ENCODE measurements at places on chromosomes 5 and 9.

DNA sequence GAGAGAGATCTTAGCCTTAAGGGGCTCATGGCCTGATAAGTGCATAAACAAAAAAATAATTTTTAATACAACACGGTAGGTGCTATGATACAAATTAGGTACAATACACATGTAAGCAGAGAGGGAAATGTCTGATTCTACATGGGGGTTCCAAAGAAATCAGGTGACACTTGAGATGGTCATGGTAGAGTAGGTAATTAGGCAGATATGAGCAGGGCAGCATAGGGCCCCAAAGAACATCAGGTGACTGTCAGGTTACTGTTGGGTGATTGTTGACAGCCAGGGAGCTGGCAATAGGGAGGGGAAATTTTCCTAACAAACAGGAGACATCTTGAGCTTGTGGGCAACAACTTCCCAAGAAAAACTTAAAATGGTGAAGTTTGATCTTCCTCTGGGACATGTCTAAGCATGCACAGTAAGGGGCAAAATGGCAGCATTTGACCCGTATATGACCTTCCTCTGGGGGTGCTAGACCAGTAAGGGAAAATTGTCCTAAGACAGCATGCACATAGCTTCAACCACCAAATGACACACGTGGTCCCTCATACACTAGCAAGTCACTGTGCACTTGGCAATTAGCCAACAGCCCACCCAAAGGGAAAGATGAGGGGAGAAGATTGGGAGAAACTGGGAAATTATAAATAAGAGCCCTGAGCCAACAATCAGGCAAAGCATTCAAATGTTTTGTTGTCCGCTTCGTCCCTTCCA is 37.3 kb upstream of the TENT4A start:
- no peak for DNase-seq

DNA sequence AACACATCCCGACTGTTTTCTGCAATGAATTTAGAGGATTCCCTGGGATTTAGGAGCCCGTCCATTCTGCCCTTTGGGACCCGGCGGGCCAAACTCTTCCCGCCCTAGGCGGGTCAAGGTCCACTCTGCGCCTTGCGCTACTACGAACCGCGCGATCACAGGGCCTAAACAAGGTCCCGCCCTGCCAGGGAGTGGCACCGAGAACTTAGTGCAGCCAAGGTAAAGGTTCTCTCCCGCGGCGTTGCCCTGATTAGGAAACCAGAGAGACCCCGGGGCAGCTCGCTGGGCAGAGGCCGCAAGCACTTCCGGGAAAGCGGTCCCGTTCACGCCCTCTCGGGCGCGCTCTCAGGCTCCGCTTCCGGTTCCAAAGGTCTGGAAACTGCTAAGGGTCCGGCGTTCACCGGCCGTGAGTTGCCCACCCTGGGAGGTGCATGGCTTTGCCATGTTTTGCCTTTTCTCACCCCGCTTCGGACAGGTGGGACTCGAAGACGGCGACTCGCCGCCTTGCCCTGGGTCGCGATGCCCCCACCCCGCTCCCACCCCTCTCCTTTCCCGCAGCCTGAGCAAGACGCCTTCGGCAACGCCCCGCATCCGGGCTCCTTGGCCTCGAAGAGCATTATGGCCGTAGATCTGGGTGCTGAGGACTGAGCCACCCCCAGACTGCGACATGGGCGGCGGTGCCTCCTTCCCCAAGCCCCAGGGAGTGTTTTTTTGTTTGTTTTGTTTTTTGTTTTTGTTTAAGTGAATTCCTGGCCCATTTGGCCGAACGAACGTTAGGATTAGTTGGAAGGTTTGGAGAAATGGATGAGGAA is 23.4 kb downstream of the HNRNPK start:
- DNase-seq = no peak

DNA sequence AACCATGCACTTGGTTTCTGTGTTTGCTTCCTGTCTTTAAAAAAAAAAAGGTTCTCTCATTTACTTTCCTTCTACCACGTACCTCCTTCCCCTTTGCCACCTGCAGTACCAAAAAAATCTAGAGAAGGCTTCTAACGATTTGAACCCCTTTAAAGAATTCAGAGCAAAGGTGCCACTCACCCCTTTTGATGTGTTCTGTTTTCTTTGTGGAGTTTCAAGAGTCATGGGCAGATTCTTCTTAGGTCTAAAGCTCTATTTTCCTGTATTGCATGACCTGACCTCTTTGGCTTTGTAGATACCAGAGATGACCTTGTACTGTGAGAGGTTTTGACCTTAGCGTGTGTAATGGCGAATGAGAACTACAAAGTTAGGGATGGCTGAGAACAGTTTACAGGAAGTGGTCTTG is 29.0 kb downstream of the TXNDC8 start:
- DNase-seq = no peak

DNA sequence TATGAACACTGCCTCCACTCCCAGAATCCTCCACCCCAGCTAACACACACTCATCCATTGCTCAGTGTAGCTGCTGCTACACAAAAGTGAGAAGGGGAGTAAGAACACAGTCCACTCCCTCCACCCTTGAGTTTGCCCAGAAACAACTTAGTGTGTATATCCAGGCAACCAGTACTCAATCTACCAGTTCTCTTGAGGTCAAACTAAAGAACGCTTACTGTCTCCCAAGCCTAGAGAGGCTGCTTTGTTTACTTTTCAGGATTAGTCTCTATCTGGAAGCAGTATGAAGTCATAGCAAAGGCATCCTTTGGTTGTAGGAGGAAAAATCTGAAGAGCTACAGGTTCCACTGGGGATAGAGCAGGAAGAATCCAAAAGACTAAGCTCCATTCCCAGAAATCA is 296.3 kb downstream of the KCNN2 start:
- no peak for DNase-seq

GRCh38 chr5:35990941-35991611 is at the start of gene UGT3A1:
TSS of gene UGT3A1 (minus strand) at chr5:35991390. CDS start at chr5:35991240, 150 bp downstream.
- no peak for DNase-seq

DNA sequence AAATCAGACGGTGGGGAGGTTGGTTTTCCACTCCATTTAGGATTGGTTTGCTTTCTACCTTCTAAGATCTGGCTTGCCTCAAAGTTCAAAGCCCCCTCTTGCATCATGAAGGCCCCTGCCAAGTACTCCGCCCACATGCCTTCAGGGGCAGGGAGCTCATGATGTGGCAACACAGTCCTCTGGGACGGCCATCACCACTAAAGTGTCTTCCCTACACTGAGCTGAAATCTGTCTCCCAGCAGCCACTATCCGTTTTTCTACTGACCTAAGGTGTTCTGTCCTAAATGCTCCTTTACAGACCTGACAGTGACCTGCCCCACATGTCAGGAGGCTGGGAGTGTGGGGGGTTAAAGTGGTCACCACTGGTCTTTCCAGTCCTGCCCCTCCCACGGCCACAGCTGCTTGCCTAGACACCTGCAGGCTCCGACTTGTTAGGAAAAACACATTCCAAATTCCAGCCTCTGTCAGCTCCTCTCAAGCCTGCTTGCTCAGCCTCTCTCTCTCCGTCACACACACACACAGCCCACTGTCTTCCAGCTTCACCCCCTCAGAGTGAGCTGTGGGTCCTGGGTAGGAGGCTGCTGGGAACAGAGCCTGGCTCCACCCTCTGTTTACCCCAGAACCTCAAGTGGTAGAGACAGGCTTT is 44.9 kb downstream of the SHB start:
- no peak for DNase-seq

GRCh38 chr5:14210729-14211128 is 67.6 kb downstream of the TRIO start:
- no peak for DNase-seq

DNA sequence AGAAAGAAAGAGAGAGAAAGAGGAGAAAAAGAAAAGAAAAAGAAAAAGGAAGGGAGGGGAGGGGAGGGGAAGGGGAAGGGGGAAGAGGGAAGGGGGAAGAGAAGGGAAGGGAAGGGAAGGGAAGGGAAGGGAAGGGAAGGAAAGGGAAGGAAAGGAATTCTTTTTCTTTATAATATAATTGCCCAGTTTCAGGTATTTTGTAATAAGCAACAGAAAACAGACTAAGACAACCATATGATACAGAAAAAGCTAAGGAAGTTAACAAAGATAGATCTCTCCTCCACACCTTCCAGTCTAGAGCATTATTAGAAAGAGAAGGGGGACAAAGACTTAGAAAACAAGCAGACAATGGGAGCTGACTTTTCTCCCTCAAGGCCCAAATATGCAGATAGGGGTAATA is 31.0 kb downstream of the MEIKIN start:
- DNase-seq = no peak

GRCh38 chr9:120919843-120920805 is 6.5 kb downstream of the TRAF1 start:
- DNase-seq = no peak

GRCh38 chr9:133798160-133798559 is 60.0 kb upstream of the SARDH start:
- no peak for DNase-seq

GRCh38 chr5:72557167-72558045 is 50.2 kb upstream of the ZNF366 start:
- DNase-seq = no peak

GRCh38 chr9:36517131-36517530 is 55.6 kb upstream of the MELK start:
- DNase-seq = no peak

DNA sequence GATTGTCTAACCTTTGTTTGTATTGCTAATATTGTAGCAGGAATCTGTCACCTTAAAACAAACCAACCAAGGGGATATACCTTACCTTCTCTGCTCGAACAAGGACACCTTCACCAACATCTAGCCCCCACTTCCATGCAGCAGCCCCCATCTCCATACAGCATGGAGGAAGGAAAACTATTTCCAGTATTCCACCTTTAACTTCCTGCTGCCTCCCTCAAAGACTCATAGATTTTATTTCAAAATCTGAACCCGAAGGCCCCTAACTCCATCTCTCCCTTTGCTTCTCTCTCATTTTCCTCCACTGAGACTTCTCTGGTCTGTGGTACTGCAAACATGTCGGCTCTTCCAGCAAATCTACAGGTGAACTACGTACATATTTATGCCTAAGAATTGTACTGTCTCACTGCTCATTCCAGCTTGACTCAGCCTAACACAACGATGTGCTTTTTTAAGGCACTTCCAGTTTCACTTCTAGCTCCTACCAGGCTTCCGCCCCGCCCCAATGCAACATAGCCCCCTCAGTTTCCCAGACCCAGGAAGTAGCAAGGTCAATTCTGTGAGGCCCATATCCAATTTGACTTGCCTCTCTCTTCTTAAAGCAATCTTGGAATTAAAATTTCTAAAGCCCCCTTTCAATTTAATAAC is 70.7 kb upstream of the RNF38 start:
- DNase-seq = no peak

GRCh38 chr5:56498759-56499395 is 265.7 kb upstream of the ANKRD55 start:
- DNase-seq = no peak

DNA sequence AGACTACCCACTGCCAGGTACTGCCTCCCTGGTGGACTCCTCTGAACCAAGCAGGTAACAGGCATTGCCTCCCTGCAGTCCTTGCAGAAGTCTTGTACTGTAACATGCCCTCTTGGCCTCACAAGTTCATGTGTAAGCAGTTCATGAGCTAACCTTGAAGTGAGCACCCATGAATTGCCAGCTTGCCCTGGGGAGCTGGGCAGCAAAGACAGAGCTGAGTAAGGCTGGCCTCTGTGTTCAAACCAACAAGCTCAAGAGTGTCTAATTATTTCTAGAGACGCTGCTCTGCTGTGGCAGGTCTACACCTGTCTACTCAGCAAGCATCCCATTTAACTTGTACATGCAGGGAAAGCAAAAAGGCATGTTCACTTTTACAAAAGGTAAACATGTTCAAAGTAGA is 113.5 kb downstream of the FEM1C start:
- DNase-seq = no peak

DNA sequence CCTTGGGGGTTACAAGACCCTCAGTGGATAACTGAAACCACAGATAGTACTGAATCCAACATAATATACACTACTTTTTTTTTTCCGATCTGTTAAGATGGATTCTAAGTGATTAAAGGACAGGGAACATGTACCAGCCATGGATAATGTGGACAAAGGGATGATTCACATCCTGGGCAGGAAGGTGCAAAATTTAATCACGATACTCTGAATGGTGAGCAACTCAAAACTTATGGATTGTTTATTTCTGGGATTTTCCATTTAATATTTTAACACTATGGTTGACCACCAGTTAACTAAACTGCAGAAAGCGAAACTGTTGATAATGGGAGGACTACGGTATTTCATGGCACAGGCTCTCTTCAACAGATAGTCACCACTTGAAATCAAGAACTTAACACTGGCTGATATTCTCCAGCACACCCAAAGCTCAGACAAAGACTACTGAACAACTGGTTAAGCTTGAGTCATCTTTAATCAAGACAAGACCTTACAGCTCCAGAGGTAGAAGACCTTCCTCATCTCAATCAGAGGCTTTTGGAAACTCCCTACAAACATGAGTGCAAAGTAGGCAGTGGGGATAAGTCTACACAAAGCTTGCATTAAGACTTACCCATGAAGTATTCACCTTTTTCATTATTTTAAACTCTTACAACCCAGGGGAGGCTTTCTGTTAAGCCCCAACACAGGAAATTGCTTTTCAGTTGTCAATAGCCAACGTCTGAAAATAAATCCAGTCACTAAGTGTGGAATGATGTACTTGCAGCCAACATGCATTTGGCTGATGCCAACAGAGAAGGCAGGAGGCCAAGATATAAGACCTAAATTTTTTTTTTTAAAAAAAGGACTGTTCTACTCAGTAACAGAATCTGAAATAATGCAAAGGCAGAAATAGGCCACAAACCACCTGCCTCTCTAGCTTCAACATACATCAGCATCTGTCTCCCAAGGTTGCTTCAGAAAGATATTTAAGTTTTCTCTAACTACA is 78.7 kb downstream of the ELAVL2 start:
- DNase-seq = no peak

DNA sequence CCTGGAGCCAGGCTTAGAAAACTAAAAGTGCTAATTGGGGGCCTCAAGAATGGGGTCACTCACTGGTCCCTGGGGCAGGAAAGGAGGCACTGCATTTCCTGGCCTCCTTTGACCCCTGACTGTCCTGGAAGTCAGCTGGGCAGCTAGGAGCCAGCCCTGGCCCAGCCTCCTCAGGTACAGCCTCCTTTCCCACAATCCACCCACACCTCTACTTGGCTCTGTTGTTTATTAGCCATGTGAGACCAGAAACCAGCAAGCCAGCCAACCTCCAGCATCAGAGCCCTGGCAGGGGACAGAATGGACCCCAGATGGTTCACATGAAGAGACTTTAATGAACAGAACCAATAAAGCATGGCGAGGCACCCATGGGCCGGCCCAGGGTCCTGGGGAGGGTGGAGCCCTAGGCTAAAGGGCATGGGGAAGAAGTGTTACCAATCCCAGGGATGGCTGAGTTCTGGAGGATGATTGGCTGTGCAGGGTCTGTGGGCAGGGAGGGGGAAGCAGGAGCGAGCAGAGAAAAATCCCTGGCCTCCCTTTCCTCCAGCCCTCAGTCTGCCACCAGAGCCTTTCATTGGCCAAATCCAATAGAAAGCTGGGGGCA is 55.3 kb upstream of the ANGPTL2 start:
- DNase-seq = no peak

DNA sequence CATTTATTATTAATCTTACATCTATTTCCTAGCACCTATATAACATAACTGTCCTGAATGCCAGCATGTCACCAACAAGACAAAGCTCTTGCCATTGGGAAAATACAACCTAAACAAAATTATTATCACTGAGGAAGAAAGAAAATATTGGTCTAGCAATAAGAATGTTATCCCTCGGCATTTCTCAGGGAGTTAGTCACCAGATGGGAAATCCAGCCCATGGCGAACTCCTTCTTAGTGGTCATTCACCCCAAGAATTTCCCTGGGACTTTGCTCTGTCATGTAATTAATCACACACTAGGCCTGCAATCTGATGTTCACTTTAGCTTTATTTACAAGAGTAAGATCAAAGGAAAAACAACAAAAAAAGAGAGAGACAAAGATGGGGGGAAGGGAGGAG is 56.1 kb upstream of the TAS2R1 start:
- no peak for DNase-seq

Data from HAP-1 (cell line).